ENCODE measurements at places on chromosomes 1 and 21.

GRCh38 chr1:74357150-74357549 is 122.0 kb downstream of the TNNI3K start:
- DNase-seq, result no peak

- DNase-seq, result no peak
These were observed 1047.6 kb upstream of the ADGRL4 start for GRCh38 chr1:80054129-80054528.

DNA sequence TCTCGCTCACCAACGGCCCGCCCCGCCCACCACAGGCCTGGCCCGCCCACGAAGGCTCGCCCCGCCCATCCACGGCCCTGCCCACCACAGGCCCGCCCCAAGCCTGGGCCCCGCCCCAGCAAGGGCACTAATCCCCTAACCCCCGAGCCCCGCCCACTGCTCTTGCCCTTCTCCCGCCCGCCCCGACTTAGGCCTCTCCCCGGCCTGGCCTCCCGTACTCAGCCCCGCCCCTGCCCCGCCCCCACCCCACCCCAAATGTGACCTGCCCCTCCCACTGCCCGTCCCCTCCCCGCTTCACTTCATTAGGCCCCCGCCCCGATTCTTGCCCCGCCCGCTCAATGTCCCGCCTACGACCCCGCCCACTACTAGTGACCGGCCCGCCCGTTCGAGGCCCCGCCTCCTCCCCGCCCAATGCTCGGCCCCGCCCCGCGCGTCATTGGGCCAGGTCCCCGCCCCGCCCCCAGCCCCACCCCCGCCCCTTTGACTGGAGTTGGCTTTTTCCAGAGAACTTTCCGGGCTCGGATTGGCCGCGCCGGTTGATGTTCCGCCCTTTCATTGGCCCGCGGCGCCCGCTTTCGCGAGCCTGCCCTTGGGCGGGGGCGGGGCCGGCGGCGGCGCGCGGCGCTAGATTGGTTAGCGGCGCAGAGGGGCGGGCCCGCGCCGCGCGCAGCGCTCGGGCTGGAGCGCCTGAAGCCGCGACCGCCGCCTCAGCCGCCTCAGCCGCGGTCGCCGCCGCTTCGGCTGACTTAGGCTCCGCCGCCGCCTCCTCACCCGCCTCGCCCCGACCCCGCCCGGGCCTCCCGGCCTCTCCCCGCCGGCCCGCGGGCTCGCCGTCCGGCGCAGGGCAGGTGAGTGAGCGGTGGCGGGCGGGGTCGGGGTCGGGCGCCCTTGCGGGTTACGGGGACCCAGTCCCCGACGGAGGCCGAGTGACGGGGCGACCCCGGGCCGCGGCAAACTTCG is at the start of gene PCBP3:
Gene PCBP3 (plus strand): TSS at position 705 of the 960 bp plus-strand sequence. CDS start 206,361 bp downstream, outside the sequence.
- peak; percentile 88 for DNase-seq

- DNase-seq, result no peak
These were observed 2.7 kb upstream of the SAMSN1 start for GRCh38 chr21:14548779-14549178.

DNA sequence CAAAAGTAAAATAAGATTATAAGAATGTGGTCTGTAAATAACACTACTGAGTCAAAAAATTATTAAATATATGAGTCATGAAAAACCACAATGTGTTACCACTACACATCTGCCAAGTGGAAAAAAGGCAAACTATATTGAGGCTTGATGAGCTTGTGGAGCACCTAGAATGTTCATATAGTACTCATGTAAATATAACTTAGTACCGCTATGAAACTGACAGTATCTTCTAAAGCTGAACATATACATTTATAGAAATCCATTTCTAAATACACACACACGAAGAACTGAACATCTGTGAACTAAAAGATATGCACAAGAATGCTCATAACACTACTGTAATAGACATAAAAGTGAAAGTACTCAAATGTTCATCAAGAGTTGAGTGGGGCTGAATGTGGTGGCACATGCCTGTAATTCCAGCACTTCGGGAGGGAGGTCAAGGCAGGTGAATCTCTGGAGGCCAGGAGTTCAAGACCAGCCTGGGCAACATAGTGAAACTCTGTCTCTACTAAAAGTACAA is 18.5 kb upstream of the GBP3 start:
- no peak for DNase-seq

DNA sequence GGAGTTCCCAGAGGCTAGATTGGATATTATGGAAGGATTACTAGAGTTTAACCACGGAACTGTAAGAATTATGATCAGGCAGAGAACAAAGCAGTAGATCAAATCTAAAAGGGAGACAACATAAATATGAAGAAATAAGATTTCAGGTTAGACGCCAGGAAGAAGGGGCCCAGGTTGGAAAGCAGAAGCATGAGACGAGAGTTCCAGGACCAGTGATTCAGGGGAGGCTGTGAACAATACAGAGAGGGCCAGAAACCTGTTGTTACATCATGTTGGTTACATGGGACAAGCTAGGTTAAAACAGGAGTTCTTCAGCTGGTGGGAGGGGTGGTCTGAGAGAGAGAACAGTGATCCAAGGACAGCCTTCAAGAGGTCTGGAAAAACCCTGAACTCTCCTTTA is 128.4 kb upstream of the MROH9 start:
- no peak for DNase-seq

DNA sequence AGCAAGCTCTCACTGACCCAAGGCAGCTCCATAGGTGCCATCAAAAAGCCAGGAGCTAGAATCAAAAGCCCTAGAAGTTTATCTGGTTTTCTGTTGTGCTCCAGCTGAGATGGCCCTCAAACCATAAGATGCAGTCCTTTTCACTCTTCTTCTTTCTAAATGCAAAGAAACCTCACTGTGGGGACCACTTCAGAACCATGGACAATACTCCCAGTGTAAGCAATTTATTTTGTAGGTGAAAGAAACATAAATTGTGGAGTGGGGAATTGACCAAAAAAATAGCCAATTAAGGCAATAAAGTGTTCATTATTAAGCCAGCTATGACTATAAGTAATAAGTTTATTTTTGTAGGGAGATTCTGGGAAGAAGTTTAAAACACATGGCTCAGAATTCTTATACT is 1399.9 kb downstream of the PLA2G4A start:
- DNase-seq, result no peak
